ENCODE measurements at places on chromosomes 2 and 18.

DNA sequence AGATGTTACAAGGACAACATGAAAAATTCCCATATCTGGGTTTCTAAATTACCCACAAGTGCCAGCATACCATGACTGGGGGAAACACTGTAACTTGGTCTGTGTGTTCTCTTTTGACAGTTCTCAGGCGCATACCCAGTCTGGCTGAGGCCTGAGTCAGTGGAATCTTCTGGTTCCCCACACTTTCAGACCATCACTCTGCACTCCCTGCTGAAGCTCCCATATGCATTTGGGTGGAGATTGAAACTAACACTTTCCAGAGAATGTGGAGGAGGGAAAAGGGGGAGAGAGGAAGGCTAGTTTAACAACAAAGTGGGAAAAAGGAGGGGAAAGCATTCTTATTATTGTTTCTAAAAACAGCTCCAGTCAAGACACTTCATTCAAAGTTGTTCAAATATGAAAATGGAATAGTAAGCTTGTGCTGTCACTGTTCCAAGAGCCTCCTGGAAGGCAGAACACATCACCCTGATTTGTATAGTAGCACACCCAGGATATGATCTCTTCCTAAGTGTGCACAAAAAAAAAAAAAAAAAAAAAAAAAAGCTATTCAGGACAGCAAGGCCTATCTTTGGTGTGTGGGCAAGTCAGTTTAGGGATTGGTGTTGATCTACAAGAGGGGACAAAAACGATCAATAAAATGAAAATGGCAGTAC lies 48.1 kb upstream of the CTIF start:
- no peak for DNase-seq

GRCh38 chr2:202490479-202490878 lies 114.4 kb downstream of the BMPR2 start:
- no peak for DNase-seq

GRCh38 chr2:4840791-4841190 lies 851.4 kb upstream of the SOX11 start:
- no peak for DNase-seq

GRCh38 chr2:96923810-96924774 lies 54.2 kb upstream of the SEMA4C start:
- no peak for DNase-seq

DNA sequence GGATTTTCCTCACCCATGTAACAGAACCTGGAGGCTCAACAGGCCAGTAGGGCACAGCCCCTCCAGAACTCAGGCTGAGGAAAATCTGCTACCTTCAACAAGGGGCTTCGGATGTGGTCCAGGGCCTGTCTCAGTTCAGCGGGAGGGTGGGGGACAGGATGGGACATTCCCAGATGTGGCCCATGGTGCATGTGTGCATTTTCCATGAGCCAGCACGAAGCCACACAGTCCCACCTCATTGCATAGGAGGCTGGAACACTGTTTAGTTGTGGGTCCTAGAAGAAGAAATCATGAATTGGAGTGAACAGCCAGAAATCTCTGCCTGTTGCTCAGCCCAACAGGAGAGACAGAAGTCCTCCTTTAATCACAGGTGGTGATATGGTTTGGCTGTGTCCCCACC lies 469.6 kb upstream of the MYT1L start:
- DNase-seq = no peak

DNA sequence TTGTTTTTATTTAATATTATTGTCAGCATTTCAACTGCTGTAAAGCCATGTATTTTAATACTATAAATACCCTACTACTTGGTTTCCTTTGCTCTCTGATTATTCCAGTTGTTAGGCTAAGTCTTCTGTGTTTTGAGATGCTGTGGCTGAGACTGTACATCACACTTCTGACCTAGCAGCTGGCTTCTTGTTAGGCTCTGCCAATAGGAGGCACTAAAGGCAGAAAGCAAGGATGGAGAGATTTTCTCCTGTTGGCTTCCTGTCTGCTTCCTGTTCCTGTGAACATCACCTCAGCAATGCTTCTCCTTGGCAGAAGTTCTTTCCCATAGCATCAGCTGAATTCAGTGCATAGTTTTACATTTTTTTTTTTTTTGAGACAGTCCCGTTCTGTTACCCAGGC lies 68.3 kb upstream of the YPEL5 start:
- peak; percentile 5 for DNase-seq

DNA sequence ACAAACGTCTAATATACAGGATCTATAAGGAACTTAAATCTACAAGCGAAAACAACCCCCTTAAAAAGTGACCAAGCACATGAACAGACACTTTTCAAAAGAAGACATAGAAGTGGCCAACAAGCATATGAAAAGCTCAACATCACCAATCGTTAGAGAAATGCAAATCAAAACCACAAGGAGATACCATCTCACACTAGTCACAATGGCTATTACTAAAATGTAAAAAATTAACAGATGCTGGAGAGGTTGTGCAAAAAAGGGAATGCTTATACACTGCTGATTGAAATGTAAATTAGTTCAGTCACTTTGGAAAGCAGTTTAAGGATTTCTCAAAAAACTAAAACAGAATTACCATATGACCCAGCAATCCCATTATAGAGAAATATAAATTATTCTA lies 1148.5 kb upstream of the FAM98A start:
- DNase-seq = no peak

DNA sequence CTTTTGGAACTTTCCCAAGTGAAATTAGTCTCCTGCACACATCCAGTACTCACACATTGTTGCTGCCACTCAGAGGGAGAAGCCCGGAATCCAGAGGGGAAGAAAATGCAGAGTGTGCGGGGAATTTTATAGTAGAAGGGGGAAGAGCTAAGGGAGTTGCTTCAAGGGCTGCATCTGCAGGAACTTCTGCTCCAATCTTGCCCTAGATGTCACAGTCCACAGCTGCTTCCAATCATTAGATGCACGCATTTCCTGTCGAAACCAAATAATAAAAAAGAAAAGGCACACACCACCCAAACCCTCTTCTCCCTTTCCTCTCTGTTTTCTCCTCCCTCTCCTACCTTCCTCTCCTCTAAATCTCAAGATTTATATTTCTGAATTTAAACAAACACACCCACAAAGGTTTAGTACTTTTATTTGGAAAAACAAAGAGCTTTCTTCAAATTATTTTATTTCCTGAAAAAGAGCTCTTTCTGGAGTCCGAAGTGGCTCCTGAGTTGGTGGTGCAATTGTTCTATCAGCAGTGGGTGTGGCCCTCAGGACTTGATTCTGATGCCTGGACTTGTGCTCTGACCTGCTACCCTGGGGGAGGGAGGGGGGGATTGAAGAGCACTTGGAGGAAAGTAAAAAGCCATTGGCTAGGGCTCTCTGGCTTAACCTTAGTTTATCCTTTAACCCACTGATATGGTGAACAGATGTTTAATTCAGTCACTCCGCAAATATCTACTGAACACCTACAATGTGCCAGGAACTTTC lies 72.0 kb downstream of the KCNE4 start:
- peak; percentile 22 for DNase-seq

GRCh38 chr18:44708451-44709083 lies 27.9 kb downstream of the SETBP1 start:
- peak; percentile 16 for DNase-seq

DNA sequence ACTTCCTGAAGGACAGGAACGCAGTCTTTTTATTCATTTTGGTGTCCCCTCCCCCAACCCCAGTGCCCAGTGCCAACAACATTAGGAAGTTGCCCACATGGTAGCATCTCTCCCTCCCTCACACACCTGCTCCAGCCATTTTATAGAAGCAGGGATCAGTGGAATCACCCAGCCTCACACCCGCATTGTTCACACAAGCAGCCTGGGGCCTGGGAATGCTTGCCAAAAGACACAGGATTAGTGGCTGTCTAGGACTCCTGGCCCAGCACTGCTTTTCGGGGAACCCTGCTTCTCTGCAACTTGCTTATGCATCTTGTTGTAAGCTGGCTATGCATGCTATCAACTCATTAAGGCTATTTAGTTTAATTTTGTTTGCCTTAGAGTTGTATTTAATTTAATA lies 17.9 kb downstream of the TMEM37 start:
- no peak for DNase-seq

DNA sequence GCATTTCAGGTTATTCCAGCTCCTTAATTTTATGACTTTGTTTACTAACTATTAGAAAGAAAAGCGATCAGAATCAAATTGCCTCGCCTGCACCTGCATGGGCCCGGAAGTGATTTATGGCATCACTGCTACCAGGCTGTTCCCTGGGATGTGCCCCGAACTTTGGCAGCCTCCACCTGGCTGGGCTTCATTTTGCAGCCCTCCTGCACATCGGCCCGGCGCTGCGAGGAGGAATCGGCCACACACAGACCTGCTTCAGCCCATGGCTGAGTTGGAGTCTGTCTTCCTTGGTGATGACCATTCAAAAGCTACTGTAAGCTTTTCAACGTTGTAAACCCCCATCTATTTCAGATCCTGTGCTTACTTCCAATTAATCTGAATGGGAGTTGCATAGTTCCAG lies 638.0 kb downstream of the RNF144A start:
- DNase-seq = no peak

DNA sequence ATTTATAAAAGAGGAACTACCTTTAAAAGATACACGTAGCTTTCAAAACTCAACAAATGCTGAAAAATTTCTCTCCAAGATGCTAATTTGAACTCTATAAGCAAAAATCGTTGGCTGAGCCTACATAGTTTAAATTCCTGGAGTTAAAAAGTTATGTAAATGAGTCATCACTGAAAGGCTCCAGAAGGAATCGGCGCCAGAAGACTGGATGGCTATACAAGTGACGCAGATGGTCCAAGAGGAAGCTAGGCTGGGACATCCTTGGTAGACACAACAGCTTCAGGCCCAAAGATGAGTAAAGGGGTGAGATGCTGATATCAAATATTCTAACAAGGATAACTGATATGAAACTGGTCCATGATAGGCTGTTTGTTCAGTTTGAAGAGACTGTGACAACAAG lies 22.8 kb upstream of the DNAH6 start:
- DNase-seq = peak; percentile 95

DNA sequence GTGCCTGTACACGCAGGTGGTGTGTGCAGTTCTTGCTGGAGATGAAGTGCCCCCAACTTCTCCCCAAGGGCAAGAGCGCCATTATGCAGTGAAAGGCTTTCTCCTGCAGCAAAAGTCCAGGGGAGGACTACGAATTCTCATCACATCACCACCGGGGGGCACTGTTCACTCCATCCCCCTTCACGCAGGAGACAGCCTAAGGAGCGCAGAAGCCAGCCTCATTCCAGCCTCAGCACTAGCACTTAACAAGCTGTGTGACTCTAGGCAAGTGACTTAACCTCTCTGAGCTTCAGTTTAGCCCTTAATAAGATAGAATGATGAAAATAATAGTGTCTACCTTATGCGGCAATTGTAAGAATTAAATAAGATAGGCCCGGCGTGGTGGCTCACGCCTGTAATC lies 32.3 kb downstream of the DNMT3A start:
- peak; percentile 50 for DNase-seq

DNA sequence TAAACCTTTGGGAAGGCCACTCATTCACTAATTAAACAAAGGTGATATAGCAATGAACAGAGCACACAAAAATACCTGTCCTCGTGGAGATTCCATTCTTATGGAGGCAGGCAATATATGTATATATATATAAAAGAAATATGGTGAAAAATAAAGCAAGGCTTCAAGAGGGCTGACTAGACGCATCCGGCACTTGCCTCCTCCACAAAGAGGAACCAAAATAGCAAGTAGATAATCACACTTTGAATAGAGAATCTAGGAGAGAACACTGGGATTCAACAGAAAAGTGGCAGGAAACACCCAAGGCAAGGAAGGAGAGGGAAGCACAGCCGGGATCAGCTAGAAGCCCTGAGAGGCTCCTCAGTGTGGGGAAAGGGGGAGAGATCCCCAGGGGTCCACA lies 218.4 kb upstream of the FOSL2 start:
- DNase-seq = no peak

- DNase-seq = peak; percentile 66
Measured at GRCh38 chr18:24271381-24272228, 126.0 kb downstream of the OSBPL1A start.

DNA sequence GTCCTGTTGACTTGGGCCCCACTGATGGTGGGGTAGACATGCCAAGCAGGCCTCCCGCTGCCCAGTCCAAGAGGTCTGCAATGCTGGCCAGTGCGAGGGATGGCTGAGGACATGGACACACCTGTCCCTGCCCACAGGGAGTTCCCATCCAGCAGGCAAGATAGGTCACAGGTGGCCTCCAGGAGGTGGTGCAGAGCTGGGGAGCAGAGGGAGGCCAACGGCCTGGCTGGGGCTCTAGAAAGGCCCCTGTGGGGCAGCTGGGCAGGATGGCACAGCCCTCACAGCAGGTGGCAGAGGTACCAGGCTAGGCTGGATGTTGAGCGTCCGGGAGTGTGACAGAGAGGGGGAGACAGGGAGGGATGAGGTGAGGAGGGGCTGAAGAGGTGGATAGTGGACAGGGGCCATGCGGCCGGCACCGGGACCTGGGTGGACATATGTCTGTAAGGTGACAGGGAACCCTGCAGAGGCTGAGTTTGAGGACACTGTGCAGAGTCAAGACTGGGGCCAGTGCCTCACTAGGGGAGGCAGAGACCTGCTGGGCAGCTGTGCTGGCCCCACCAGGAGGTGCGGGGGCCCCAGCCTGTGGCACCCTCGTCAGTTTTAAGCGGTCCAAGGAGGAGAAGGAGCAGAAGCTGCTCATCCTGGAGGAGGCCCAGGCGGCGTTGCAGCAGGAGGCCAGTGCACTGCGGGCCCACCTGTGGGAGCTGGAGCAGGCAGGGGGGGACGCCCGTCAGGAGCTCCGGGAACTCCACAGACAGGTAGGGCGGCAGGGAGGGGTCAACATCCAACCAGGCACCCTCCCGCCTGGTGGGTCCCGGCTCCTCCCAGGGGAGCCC lies 34.3 kb upstream of the SNED1 start:
- DNase-seq = no peak

- DNase-seq = no peak
Measured at GRCh38 chr18:815353-815752, 3.3 kb upstream of the YES1 start.

DNA sequence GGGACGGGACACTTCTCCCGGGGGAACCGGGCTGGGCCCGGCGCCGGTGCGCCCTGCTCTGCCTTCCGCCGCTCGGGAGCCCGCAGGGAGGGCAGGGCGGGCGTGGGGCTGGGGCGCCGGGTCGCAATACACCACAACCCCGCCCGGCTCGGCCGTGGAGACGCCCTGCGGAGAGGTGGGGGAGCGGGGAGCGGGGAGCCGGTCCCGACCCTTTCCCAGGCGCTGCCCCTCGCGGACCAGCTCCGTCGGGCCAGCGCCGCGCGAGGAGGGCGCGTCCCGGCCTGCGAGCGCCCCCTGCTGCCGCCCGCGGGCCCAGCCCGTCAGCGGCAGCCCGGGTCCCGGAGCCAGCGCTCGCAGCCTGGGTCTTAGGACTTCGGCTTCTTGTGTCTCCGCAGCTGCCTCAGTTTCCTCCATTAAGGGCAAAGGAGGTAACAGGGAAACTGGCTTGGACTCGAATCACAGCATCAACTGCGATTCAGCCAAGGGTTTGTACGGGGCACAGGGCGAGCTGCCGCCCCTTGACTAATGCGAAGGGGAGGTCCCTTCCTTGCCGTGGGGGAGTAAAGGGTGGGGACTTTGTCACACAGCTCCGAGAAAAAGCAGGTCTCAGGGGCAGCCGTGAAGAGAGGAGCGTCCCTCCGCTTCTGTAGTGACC lies 635 bp upstream of the ADRA2B start:
- peak; percentile 3 for DNase-seq
